ENCODE measurements at places on chromosomes 5 and 9.

- no peak for DNase-seq
Measured at GRCh38 chr9:111037356-111037707, 938 bp downstream of the LPAR1 start.

GRCh38 chr5:45521067-45521466 is 175.1 kb downstream of the HCN1 start:
- no peak for DNase-seq

GRCh38 chr9:78038620-78039300 is 7.1 kb upstream of the GNAQ start:
- no peak for DNase-seq

DNA sequence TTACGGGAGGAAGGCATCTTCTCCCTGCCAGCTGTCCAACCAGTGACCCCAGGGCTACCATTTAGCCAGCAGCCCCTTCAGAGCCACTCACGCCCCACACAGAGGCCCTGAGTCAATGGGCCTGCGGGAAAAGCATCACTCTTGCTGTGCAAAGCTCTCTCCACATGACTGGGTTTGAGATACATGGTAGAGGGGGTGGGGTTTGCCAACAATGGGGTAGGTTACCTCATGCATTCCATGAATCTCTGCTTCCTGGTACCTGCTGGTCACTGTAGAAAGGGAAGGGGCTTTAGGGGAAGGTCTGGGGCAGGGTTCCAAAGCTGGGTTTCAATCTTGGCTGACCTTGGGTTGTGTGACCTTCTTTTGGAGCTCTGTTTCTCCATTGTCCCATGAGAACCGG is 22.9 kb upstream of the TTLL11 start:
- no peak for DNase-seq

DNA sequence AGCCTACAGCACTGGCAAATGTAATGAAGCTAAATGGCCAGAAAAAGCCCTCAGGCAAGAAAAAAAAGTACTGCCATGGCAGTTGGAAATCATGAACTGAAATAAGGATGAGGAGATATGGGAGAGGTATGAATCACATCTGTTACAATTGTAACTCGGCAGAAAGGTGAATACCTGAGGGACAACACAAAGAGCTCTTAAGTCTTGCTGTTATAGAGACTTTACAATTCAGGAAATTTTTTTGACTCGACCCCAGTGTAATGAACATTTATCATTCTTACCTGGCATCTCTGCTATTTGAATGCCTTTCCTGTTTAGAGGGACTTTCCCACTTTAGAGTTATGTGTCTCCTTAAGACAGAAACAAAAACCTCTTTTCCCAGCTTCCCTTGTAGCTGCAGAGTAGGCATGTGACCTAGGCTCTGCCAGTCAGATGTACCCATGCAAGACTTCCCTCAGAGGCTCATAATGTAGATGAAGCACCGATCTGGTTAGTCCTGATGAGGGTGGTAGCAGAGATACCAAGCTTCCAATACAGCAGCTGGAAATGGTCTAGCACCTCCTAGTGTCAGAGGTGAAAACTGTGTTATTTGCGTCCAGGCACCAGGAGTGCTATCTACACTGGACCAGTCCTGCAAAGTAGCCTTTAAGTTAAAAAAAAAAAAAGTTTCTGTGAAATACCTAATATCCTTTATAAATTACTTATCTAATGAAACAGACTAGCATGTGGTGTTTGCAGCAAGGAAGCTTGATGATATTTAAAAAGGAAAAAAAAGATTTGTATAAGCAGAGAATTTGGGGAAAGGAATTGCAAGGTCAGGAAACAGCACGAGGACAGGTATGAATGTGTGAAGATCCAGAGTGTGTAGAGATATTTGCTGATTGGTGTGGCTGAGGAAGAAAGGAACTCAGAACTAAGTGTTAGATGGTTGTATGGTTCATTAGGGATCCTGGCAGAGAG is 146.9 kb upstream of the SLC1A3 start:
- no peak for DNase-seq

GRCh38 chr5:142512043-142513042 is 173.5 kb downstream of the FGF1 start:
- no peak for DNase-seq

DNA sequence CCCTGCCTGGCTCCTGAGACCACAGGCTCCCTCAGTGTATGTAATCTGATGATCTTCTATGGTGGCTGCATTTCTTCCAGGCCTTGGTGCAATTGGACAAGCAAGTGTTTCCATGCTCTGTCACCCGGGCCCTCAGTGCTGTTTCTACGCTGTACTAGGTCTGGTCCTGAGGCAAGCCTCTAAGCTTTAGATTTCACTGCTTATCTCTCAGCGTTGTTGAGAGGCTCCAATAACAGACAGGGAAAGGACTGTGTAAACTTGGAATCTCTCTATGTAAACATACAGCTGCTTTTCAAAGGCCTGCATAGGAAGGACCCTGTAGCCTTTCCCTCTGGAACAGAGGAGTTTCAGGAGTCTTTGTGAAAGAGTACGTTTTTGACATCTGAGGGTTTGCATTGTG is 38.6 kb upstream of the NFIB start:
- no peak for DNase-seq

DNA sequence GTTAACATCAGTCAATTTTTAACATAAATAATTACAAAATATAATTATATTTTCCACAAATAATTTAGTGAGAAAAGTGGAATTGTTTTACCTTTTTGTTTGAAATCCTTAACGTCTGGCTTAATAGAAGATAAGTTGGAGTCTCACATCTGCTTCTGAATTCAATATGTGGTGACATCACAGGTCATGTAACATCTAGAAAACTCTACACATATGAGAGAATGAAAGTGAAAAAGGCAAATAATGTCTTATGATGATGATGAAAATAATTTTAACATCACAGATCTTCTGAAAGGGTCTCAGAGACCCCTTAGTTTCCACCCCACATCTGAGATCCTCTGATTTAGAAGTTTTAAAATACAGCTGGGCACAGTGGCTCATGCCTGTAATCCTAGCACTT is 81.5 kb downstream of the PRKACG start:
- DNase-seq = no peak

GRCh38 chr9:71687676-71688075 is 80.6 kb downstream of the CEMIP2 start:
- DNase-seq = no peak

- no peak for DNase-seq
Measured at GRCh38 chr9:12274577-12274976, 418.6 kb upstream of the TYRP1 start.

GRCh38 chr5:167381457-167381856 is 910.0 kb upstream of the WWC1 start:
- DNase-seq = no peak

DNA sequence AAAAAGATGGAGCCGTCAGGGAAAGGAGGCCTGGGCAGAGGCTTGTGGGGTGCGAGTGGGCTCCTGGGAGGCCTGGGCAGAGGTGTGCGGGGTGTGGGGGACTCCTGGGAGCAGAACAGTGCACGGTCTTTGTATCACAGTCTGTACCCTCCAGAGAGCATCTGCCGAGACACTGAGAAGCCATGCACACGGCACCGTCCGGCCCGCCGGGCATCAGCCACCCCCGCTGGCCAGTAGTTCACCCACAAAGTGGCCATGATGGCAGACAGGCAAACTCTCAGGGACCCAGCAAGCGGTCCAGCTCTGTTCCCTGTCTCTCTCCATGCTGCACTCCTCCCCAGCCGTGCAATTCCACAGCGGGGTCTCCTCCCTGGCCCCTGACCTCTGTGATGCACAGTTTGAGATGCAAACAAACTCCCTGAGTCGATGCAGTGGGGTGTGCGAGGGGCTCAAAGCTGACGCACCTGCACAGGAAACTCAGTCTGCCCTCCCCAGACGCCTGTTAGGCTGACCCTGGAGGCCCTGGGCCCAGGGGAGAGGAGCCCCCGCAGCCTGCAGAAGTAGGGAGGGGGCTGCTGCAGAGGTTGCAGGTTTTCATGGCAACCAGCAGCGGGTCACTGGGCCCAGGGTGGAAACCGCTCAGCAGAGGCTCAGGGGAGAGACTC is 9.1 kb upstream of the GPSM1 start:
- no peak for DNase-seq

GRCh38 chr9:132896264-132896663 is 17.6 kb downstream of the SPACA9 start:
- no peak for DNase-seq

GRCh38 chr9:121566481-121567465 is 67.1 kb upstream of the GGTA1 start:
- no peak for DNase-seq

DNA sequence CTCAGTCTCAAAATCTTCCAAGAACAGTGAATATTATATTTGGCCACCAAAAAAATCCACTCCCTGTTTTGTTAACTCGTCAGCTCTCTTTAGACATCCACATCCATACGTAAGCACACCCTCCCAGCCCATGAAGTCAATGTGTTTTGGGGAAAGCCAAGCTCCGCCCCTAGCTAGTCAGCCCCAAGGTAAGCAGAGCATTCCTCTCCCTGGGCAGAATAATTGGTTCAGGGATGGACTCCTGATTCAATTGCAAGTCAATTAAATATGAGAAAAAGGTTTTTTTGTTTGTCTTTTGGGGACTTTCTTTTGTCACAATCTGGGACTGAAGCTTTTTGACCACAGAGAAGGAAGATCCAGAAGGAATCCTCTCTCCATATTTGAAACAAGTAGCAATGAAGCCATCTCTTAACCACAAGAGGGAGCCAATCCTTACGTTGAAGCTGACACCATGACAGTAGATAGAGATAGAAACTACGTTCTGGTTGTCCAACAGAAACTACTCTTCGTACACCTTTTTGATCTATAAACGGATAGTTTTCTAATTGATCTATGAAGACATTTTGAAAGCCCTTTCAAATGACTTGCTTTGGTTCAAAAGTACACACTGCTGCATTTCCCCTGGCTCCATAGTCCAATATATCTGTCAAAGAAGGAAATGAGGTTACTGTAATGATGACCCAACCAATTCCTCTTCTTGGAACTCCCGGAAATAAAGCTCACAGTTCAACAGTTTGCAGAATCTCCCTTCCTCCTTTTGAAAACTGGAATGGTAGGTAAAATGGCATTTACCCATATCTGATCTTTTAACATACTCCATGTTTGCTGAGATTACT is 166.4 kb downstream of the TLE1 start:
- no peak for DNase-seq

DNA sequence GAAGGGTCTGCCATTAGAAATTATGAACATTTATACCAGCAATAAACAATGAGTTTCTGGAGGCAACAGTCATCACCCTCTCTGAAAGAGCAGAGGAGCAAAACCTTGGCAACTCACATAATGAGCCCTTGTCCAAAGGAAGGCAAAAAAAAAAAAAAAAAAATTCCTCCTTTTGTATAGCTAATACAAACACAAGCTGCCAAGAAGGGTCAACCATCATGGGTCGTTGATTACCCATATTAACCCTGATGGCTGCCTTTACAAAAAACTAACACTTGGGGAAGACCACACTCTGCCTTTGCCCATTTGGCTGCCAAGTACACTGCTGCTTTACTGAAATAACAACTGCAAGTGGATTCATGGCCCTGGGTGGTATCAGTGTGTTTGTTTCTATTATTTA is 272.7 kb downstream of the ADAMTSL1 start:
- no peak for DNase-seq

GRCh38 chr9:75712700-75713099 is 177.8 kb upstream of the PCSK5 start:
- no peak for DNase-seq

DNA sequence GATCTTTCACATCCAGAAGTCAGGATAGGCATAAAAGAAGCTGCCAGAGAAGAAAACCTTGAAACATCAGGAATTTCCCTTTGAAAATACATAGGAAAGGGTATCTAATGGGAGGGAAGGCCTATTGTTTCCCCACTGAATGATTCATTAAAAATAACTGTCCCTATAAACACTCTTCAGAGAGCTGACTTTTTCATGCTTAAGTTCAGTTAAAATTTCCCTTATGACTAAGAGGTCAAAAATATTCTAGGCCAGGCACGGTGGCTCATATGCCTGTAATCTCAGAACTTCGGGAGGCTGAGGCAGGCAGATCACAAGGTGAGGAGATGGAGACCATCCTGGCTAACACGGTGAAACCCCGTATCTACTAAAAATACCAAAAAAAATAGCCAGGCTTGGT is 499.5 kb downstream of the ENC1 start:
- DNase-seq = no peak

GRCh38 chr5:75668977-75669689 is 48.1 kb downstream of the POC5 start:
- peak; percentile 56 for DNase-seq

- peak; percentile 68 for DNase-seq
Measured at GRCh38 chr9:137138722-137139467, at the start of gene GRIN1. Gene GRIN1, plus strand, starts transcription at chr9:137139154. Its CDS starts 333 bp downstream, at chr9:137139487.

DNA sequence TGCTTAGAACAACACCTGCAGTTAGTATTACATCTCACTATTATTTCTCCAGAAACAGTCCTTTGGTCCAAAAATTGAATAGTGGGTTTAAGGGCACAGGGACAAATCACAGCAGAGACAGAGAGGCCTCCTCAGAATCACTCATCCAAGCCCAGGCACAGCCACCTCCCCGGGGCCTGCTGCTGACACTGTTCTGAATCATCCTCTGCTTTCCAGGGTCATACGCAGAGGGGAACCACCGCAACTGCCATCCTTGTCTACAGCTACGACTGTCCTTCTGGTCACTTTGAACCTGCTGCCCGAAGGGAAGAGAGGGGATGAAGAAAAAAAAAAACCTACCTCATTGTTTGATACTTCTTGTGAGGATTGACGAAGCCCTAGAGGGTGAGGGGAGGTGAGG is 35.3 kb upstream of the MAN2A1 start:
- DNase-seq = no peak

GRCh38 chr9:86713470-86713869 is 233.8 kb downstream of the GAS1 start:
- no peak for DNase-seq
